ENCODE measurements at places on chromosomes 2 and 18.

DNA sequence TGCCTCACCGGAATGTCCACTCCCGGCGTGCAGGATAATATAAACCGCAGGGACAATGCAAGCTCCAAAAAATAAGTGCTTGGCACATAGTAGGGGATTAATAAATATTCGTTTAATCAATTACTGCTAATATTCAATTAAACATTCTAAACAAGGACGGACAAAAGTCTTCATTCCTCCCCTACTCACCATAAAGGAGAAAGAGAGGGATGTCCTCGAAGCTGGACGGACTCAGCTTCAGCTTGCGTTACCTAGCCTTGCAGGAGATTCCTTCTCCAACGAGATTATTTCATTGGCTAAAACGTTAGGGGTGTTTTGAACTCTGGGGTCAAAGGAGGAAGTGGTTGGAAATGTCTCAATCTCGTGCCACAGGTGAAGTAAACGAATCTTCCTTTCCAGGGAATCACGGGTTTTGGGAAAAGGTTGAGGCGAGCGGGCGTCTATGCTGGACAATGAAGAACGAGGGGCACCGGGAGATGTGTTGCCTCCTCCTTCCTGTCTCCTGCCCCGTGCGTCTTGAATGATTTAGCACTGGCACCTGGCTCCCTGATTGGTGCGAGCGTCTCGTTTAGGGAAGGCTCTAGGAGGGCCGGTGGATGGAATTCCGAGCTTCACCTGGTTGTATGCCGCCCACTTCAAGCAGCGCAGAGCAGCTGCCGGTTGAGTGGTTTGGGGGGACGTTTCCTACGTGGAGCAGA, 2.0 kb upstream of the GAD1 start:
- no peak for DNase-seq

DNA sequence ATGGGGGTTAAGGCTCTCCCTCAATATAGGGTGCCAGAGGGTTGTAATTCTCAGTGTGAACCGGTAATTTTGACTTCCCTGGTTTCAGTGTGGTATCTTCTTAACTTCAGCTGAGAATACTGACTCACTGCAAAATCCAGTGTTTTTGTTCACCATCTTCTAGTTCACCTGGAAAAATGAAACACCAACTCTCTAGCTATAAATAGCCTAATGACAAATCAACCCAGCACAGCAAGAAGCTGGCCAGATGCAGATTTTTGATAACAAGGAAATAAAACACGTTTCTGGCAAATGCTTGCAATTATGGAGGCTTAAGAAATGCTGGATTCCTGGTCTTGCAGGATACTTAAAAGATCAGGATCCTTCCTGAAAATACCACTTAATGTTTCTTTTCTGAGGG, 192.3 kb downstream of the CLIP4 start:
- no peak for DNase-seq

DNA sequence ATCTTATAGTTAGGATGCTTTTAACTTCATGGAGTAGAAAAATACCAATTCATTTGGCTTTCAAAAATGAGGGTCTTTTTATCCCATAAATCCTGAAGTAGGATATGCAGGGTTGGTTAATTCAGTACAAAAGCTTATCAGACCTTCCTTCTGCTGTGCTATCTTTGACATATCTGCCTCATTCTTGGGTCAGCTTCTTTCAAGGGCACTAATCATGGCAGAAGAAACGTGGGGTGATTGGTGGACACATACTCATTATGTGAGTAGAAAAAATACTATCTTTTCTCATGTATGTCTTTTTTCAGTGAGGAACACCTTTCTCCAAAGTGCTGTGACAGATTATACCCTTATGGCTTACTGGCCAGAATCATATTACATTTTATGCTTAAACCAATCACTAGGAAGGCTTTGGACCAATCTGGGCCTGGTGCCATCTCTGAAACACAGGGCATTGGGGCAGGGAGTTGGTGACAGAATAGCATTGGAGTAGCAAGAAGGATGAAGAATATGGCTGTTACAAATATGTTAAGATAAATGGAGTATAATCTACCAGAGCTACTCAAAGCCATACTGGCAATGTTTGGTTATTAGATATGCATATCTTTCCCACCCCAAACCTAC, 10.1 kb downstream of the UGP2 start:
- DNase-seq: no peak

- DNase-seq: peak; percentile 24
Observed at GRCh38 chr2:16325016-16325975, 340.3 kb downstream of the CYRIA start.

- peak; percentile 43 for DNase-seq
Observed at GRCh38 chr2:171522788-171523087, 464 bp downstream of the CYBRD1 start.

GRCh38 chr2:23838581-23838980, 88.3 kb downstream of the ATAD2B start:
- DNase-seq: no peak

DNA sequence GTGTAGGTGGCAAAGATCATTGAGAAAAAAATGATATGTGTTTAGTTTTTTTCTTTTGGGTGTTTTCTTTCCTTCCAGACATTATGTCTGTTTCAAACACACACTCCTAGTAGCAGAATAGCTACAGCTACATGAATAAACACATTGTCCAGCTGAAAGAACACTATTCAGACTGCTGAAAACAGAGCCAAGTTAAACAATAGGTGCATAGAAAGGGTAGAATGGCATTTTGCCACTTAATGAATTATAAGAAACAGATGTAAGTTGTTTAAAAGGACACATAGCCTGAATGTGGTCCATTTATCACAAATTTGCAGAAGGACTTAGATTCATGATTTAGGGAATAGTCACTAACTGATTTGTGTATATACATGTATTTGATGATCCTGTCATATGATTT, 20.1 kb downstream of the CTLA4 start:
- DNase-seq: no peak

DNA sequence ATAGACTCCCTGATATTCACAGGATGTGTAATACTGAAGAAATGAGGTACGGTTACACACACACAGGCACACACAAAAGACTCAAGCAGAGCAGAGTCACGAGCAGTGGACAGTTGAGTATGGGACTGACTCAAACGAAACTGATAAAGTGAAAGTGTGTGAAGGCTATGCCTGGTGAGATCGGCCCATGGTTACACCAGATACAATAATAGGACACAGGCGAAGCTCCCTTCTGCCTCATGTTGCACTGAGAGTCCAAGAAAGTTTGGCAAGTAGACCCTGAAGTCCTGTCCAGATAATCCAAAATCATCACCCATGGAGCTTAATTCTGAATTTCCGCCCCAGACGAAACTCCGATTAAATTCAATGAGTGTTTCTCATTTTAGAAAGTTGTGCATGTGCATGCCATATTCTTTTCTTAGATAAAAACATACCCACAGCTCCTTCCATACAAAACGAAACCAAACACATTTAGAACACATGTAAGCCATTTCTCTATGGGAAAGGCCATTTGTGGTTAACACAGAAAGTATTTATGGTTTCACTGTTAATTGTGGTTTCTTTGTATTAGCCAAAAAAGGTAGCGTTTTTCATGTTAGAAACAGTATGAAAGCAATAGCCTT, 567.6 kb downstream of the PLCL1 start:
- no peak for DNase-seq

DNA sequence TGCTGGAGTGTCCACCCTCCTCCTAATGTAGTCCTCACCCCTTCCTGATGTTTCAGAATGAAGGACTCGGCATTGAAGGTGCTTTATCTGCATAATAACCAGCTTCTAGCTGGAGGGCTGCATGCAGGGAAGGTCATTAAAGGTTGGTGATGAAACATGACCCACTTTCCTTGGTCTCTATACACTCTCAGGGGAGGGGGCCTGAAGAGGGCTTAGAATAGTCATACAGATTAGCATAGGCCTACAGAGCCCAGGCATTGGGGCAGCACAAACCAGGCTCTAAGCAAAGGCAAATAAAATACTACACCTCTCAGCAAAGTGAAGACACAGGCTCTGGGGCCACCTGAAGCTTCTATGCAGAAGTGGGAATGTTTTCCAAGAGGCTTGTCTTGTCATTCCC, 1.8 kb downstream of the IL36RN start:
- DNase-seq: no peak

- peak; percentile 66 for DNase-seq
Observed at GRCh38 chr18:48657447-48658120, 118.8 kb downstream of the CTIF start.

- no peak for DNase-seq
Observed at GRCh38 chr2:99776206-99776905, 286.5 kb upstream of the REV1 start.

- no peak for DNase-seq
Observed at GRCh38 chr2:232269867-232270266, 108.7 kb upstream of the ALPP start.

DNA sequence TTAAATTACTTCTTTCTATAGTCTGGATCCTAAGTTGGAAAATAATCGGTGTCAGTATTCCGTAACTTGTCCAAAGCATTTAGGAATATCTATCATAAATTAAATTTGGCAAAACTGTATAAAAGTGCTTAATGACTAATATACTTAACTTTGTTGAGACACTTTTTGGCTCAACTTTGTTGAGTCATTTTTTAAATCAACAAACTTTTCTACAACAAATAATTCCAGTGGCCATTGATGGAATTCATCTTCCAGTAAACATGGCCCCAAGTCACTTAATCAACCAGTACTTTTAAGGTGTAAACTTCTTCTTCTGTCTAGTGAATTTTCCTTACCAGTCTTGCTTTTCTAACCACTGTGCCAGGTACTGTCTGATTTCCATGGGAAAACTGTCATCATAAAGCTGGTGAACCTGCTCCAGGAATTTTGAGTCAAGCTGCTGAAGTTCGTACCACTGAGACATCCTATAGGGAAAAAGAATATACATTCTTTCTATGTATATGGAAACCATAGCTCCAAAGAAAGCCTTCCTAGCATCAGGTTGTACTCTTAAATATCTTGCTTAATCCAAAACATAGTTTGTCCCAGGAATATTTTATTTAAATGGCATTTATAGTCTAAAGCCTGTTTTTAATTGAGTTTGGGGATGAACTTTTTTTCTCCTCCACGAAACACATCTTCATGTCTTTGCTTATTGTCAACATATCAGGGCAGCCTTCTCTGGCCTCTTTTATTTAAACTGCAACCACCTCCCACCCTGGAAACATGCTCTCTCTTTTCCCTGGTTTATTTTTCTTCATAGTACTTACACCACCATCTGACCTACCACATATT, 4.2 kb downstream of the STAT1 start:
- no peak for DNase-seq

DNA sequence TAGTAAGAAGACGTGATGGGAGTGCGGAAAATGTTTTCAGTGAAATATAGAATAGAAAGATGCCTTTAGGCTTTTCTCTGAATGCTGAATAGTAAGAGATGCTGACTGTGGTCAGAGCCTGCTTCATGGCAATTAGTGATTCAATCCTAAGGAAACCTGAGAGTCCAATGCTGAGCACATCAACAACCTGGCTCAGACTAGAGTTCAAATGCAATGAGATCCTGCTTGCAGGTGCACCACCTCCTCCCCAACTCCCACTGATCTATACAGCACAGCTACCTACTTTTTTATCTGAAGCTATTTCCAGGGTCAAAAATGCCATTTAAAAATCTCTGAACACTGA, 65.4 kb downstream of the AAK1 start:
- DNase-seq: no peak

GRCh38 chr2:181140928-181141327, 160.5 kb downstream of the UBE2E3 start:
- no peak for DNase-seq

DNA sequence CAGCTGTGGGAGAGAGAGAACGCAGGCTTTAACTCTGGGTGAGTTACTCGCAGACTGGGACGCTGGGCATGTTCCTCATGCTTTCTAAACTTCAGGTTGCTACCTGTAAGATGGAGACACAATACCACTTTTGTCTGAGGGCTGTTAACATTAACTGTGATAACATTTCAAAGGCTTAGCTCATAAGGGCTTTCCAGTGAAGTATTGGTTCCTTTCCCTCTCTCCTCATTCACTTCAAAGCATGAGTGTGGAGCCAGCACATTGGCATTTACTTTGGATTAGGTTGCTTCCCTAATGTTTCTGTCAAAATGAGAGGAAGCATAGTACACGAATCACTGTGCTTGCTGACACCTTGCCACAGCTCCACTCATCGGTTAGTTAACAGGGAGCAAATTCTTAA, 30.2 kb downstream of the INSIG2 start:
- DNase-seq: no peak

DNA sequence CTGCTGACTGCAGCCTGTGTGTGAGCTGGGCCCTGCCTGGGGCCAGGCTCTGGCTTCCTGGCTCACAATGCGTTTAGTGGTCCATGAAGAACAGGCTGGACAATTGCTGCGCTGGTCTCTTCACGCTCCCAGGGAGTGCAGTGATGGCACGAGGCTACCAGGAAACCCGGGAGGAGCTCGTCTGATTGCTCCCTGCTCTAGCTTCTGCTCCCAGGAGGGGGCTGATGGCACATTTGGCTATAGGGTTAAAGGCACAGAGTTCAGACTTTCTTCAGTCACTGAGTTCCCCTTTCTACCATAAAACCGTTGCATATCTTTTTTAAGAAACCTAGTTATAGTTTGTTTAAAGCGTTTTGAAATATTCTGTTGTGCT, 60.1 kb downstream of the KCNF1 start:
- no peak for DNase-seq

DNA sequence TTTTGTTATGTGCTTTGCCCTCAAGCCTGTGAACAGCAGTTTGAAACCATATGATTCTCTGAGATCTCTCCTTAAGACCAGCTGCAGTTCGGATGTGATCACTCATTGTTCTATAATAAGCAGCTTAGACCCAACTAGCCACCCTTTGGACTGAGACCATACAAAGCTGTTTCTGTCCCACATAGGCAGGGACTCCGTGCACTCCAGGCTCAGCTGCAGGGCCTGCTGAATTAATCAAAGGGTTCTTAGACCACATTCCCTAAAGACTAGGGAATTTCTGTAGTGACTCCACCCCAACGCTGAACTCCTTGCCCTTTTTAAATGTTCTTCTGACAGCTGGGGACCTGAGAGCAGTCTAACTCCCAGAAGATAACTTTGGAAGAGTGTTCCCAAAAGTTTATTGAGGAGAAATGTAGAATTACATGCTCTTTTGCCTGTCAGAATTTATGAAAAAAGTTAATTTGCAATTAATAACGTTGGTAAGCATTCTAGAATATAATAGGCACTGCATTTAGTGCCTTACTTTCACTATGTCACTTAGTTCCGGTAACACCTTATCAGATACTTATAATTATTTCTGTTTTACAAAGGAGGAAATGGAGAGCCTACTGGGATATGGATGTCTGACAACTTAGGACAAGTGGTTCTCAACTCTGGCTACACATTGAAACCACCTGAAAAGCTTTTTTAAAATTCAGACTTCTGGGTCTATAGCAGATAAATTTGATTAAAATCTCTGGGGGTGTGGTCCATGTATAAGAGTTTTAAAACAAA, 42.3 kb downstream of the GULP1 start:
- DNase-seq: no peak

DNA sequence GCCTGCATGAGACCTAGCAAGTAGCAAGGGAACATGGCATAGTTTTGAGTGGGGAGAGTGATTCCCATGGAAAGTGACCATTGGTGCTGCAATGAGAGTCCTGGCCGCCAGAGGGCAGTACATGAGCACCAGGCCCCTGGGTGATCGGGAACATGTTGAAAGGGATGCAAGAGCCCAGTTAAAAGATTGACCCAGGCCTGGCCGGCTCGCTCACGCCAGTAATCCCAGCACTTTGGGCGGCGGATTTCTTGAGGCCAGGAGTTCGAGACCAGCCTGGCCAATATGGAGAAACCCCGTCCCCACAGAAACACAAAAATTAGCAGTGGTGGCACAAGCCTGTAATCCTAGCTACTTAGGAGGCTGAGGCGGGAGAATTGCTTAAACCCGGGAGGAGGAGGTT, 22.2 kb downstream of the FAP start:
- no peak for DNase-seq

- no peak for DNase-seq
Observed at GRCh38 chr2:37318401-37318800, 6.2 kb downstream of the PRKD3 start.

Measured in head of caudate nucleus (tissue), 42 donors.